Kidney glomerular epithelial cell (primary cell): ENCODE measurements at places on chromosomes 12 and 14.

DNA sequence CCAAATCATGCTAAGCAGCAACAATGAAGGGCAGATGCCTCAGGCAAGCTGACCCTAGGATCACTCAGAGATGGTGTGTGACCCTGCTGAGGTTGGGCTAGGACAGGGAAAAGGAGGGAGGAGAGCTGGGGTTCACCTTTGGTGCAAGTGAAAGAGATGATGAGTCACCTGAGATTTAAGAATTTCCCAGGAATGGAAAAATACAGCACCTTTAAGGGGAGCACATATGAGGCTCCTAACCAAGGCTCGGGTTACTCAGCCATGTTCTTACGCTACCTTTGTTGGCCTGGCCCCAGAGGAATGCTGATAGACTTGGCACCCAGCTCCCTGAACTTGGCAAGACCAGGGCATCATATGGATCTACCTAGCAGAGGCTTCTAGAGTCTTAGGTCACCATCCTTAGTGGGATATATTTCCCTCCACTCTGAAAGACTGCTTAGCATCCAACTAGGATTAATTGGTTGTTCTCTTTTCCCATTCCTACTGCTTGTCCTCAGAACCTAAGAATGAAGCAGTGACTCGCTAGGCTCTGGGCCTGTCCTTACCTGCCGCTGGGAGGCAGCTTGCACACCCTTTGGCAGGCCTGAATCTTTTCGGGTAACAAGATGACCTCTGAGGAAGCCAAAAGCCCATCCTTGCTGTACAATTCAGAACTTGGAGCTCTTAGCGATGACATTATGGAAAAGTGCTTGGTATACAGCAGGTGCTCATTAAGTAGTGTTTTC, 4.0 kb upstream of the NAA25 start:
- no peak for DNase-seq

GRCh38 chr12:128818065-128819022, 5.4 kb downstream of the SLC15A4 start:
- DNase-seq: no peak

- no peak for DNase-seq
Measured at GRCh38 chr12:4871514-4871913, 38.2 kb upstream of the KCNA1 start.

DNA sequence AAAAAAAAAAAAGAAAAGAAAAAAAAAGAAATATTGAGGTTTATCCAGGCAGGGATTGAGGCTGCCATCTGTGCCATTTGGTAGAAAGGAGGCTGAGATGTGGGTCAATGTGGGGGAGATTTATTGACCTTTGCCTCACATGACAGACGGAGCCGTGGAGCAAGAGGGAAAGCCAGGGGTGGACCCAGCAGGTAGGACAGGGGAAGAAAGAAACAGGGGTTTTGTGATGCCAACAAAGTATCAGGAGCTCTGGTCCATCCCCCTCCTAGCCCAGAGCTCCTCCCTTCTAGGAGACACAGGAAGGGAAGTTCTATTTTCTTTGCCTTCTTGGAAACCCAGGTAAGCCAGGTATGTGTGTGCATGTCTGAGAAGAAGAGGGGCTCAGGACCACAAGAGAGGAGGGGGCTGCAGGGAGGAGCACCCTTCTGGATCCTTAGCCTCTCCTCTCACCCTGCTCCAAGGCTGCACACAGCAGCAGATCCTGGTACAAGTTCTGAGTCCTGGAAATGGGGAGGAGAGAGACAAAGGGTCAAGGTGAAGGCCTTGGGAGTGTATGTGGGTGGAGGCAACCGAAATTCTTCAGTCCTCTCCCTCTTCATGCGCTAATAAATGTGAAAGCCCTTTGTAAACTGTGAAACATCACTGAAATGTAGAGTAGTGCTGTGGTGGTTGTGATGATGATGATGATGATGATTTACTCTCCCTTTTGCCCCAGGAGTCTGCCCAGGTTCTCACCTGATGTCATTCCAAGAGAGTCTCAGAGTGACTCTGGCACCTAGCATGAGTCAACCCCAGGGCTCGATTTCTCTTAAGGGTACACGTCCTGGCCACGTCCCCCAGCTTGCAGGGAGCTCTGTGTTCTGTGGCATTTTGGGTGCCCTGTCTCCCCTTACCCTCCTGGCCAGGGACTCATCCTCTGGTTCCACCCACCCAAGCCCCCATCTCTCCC, 26.3 kb downstream of the ZFP36L1 start:
- DNase-seq: no peak

- DNase-seq: no peak
Measured at GRCh38 chr14:100118396-100119011, 40.9 kb downstream of the DEGS2 start.

- DNase-seq: peak; percentile 79
Measured at GRCh38 chr14:78764240-78764639, 594.1 kb downstream of the NRXN3 start.

DNA sequence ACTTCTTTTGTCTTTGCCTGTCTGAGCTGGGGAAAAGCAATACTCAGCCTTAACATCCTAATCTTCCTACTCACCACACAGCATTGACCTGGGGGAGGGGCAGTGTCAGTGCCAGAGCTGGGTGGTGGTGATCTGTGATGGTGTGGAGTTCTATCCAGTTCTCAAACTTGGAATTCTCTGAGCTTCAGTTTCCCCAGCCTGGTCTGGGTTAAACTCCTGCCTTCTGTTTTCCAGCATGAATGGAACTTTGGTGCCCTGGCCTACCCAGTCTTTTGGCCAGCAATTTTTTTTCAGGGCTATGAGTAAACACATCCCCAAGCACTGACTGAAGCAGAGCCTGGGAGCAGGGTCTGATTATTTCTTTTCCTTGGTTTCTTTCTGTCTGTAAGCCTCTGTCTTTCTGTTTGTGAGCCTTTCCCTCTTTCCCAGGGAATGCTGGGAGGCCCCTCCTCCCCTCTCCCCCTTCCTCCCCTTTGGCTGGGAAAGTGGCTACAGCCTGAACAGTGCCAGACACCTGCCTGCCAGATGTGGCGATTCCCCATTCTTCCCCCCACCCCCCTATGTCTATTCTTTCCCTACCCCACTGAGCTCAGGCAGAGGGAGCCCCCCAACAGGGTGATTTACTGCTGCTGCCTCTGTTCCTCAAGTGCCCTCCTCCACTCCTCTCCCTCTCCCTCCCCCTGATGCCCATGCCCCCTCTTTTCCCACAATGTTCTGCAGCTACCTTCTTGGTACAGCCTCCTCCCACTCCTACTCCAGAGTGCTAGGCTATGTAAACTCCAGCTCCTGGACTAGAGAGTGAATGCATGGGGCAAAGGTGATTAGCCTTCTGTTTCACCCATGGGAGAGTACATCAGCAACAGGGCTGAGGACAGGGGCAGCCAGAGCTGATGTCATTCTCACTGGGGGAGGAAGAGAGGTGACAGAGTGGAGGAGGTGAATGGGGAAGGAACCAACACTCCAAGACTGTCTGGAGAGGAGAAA, 11.1 kb downstream of the GPR84 start:
- DNase-seq: no peak

DNA sequence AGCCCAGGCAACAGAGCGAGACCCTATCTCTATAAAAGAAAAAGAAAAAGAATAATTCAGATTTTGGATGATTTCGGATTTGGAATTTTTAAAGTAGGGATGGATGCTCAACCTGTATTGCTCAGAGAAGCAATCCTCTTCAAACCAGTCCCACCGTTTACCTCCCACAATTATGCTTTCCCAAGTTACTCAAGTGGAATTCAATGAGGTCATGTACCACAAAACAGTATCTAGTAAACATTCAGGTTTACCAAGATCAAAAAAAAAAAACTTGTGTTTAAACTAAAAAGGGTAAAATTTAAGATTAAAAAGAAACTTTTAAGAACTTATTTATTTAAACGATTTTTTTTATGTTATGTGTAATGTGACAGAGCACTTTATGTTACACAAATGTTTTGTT, 2.5 kb downstream of the KDM5A start:
- no peak for DNase-seq

GRCh38 chr12:23099104-23099503, 474.1 kb downstream of the ETNK1 start:
- DNase-seq: no peak

DNA sequence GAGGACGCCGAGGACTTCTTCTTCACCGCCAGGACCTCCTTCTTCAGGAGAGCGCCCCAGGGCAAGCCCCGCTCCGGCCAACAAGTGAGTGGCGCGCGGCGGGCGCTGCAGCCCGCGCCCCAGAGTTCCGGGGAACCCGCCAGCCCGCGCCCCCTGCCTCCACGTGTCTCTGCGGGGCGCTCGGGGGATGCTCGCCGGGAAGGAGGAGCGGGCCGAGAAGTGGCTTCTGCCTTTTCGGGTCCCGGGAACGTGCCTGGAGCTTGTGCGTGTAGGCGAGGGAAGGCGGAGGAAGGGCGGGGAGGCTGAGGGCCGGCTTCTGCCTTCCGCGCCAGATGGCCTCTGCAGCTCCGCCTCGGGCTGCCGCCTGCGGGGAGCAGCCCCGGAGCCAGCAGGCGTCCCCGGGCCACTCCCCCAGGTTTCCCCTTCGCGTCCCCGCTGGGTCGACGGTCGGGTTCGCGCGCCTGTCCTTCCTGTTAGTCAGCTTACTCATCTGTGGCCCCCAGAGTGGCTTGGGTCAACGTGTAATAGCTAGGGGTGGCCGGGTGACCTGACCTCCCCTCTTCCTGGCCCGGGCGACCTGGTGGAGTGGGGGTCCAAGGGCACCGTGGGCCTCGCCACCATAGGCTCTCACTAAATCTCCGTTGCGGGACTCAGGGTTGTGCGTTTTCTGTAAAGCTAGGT, 505 bp downstream of the RASSF3 start:
- no peak for DNase-seq

DNA sequence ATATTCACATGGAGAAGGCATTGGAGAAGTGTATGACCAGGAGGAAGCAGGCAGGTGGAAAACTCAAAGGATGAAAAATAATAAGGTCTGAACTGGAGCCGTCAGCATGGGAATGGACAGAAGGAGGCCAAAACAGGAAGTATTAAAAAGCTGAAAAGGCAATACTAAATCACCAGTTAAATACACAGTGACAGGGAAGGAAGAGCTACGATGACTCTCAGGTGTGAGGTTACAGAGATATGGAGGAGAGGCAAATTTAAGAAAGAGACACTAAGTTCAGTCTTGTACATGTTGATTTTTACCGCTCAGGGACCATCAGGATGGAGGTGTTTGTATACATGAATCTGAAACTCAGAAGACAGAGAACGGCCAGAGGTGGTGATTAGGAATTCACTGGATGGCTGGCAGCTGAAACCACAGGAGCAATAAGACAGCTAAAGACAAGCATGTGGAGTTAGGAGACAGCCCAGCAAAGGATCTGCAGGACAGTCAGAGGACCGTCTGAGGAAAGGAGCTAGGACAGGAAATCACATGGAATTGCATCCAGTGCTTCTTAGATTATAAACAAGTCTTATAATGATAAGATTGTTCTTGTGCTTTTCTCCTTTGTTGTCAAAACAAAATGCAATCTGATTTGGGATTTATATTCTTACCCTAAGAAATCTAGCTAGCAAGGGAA, 33.9 kb upstream of the CDKN3 start:
- no peak for DNase-seq

- DNase-seq: peak; percentile 60
Measured at GRCh38 chr12:71448150-71448581, 8.6 kb downstream of the LGR5 start.

DNA sequence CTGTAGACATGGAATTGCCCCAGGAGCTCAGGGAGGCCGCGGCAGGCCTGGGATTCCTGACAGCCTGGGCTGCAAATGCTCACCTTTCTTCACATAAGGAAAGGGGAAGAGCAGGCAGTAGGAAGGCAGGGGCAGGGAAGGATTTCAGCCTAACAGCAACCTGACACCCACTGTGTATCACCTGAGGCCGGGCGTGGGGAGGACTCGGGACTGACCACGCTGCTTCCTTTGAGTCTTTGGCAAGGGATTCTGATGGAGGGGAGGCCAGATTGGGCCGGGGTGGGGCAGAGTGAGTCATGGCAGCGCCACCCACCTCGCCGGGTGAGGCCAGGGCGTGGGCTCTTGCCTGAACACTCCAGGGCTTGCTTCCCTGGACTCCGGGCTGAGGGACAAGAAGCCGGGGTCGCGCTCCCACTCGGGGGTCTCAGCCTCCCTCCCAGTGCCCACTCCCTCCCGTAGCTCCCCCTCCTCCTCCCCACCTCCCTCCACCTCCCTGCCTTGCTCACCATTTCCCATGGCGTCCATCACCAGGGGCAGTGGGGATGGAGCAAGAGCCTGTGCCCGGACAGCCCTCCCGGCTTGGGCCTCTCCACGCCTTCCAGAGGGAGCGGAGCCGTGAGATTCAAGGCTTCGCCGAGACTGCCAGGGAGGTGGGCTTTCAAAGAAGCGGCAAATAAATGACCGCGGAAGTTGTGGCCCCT, 247.9 kb upstream of the RTL1 start:
- DNase-seq: no peak

- no peak for DNase-seq
Measured at GRCh38 chr14:24948261-24948847, 101.6 kb downstream of the STXBP6 start.

- DNase-seq: peak; percentile 31
Measured at GRCh38 chr14:102775855-102776760, 1.1 kb upstream of the TRAF3 start.

DNA sequence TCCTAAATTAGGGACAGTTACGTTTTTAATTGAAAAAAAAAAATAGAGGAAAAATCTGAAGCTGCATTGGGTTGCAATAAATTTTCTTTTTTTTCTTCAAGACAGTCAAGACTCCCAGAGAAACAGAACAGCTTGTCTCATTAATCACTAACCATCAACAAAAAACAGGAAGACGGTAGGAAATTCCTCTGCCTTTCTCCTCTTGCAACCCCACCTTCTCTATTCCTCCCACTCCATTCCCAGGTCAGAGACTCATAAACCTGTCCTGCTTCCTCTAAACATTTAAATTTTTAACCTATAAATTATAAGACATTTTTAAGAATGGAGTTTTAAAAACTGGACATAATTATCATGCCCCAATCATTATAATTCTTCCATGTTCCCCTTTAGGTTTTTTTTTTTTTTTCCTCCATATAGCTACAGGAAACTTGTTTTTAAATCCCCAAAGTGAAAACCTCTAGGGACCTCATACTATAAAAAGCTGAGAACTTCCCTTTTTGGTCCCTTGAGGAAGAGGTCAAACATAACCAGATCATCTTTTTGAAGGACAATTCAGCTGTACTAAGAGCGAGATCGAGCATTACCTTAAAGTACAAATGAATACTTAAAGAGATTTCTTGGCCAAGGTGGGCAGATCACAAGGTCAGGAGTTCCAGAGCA, 36.0 kb downstream of the CPM start:
- DNase-seq: peak; percentile 75

GRCh38 chr14:57345106-57345505, 45.3 kb upstream of the NAA30 start:
- no peak for DNase-seq

- DNase-seq: peak; percentile 67
Measured at GRCh38 chr12:2267703-2268470, 215.1 kb downstream of the CACNA1C start.

DNA sequence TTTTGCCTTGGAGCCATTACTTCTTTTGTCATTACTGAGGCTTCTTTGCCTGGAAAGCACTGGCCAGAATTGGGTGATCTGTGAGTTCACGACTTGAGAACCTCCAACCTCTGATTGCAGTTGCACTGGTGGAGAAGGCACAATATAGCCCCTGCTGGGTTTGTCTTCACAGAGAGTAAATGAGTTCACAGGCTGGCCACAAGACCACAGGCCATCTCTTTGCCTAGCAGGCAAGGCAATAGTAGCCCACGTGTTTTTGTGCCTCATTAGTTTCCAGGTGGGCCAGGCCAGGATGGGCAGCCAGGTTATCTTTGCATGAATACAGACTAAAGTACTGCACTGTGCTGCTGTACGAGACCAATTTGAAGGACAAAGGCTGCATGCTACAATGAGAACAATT, 468.8 kb downstream of the NRXN3 start:
- no peak for DNase-seq
